AG09309 (cell line): ENCODE measurements at places on chromosomes 5 and 9.

- no peak for DNase-seq
Measured at GRCh38 chr9:4117835-4118610, 181.8 kb downstream of the GLIS3 start.

DNA sequence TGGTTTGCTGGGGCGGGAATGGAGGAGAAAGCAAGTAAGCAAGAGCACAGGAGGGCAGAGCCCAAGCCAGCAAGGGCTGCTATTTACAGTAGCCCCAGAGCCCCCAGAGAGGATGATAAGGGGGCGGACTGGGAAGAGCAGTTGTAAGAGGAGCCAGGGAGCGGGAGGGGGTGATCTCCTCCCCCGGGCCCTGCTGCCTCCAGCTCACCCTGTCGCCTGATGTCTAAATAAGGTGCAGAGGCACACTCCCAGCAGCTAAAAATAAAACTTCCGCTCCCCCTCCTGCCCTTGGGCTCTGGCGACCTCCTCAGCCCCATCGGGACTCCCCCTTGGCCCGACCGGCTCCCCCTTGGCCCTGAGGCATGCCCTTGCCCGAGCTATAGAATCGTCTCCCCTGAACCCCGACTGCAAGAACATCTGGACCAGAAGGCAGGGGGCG lies 14.4 kb upstream of the CCDC69 start:
- DNase-seq, result no peak

GRCh38 chr9:98331536-98332259 lies 76.2 kb upstream of the TBC1D2 start:
- DNase-seq, result no peak

GRCh38 chr5:177440211-177440989 lies 6.2 kb upstream of the PRR7 start:
- no peak for DNase-seq

GRCh38 chr5:376799-377325 lies 55.3 kb downstream of the AHRR start:
- DNase-seq, result no peak

DNA sequence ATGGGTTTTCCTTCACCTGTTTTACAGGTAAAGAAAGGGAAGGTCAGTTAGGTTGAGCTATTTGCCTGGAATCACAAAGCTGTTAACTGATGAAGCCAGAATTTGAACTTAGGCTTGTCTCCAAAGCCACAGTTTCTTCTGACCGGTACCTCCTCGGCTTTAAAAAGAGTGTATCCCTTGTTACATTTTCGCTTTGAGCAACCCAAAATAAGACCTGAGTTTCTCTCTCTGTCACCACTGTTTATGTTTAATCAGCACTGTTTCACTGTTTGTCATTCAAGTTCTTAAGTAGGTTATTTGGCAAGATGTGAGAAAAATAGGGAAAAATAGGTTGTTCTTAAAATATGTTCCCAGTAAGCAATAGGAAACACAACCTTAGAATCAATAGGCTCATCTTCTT lies 84.6 kb downstream of the VCAN start:
- no peak for DNase-seq

- no peak for DNase-seq
Measured at GRCh38 chr5:125452991-125453390, 706.6 kb upstream of the ZNF608 start.

GRCh38 chr5:81790336-81790735 lies 39.4 kb upstream of the SSBP2 start:
- no peak for DNase-seq

DNA sequence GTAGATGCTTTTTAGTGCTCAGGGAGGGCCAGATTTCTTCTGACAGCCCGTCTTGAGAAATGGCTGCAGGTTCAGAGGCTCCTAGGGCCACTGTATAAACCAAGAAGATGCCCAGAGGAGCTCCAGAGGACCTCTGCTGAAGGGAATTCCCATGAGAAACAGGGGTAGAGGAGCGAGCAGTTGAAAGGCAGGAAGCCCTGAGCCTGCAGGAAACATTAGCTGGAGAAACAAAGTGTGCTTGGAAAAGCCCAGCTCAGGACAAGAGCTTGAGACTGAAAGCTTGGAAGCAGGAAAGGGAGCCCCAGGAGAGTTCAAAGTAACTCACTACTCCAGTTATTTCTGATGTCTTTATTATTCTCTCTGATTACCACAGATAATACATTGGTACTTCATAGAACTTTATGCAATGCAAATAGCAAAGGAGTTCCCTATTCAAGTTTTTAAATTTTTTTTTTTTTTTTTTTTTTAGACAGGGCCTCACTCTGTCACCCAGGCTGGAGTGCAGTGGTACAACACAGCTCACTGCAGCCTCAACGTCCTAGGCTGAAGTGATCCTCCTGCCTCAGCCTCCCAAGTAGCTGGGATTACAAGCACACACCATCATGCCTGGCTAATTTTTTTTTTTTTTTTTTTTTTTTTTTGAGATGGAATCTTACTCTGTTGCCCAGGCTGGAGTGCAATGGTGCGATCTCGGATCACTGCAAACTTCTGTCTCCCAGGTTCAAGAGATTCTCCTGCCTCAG lies 16.5 kb downstream of the HBEGF start:
- no peak for DNase-seq

DNA sequence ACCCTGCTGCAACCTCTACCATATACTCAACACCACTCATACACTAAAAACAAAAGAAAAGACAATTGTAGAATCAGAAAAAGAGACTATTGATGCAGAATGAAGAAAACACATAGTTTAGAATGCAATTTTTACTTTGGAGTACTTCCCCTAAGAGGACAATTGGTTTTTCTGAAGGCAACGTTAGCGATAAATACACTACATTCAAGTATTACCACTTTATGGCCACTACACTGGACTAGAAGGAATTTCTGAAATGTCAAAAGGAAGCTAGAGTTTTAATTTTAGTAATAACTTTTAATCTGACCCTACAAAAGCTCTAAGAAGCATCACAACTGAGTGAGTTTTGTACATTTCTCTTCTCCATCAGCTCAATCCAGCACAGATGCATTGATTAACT lies 24.7 kb downstream of the PUM3 start:
- no peak for DNase-seq

DNA sequence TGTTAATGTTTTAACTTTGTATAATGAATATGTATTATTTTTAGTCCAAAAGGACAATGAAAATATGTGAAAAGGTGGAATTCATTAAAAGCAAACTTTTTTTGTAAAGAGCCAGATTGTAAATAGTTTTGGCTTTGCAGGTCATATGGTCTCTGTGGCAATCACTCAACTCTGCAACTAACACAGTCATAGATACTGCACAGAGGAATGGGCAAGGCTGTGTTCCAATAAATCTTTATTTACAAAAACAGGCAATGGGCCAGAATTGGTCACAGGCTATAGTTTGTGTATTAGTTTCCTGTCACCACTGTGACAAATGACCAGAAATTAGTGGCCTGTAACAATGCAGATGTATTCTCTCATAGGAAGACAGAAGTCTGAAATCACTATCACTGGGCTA lies 125.4 kb upstream of the PTCH1 start:
- DNase-seq, result no peak

DNA sequence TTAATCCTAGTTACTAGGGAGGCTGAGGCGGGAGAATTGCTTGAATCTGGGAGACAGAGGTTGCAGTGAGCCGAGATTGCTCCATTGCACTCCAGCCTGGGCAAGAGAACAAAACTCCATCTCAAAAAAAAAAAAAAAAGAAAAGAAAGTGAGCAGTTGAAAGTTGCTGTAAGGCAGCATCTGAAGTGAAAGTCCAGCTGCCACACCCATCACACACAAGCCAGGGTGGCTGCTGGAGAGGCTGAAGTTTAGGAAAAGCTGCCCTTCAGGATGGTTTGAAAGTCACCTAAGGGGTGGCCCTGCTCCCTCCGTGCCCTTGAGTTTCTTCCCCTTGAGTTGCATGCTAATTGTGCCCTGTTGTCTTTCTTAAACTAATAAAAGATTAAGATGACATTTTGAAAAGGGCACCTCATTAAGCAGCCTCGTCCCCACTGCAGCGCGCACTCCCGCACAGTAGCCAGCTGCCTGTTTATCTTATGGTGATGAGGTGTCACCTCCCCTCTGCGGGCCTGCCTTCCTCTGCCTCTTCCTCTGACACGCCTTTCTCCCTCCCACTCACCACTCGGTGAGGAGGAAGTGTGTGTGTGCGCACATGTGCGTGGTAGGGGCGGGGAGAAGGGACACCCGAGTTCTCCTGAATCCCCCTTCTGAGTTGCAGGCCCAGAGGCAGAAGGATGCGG lies 104.2 kb upstream of the PANK3 start:
- DNase-seq, result no peak

GRCh38 chr9:130425741-130426466 lies 18.9 kb upstream of the ASS1 start:
- DNase-seq, result no peak

- peak; percentile 92 for DNase-seq
Measured at GRCh38 chr9:88814577-88814976, 176.7 kb upstream of the S1PR3 start.

DNA sequence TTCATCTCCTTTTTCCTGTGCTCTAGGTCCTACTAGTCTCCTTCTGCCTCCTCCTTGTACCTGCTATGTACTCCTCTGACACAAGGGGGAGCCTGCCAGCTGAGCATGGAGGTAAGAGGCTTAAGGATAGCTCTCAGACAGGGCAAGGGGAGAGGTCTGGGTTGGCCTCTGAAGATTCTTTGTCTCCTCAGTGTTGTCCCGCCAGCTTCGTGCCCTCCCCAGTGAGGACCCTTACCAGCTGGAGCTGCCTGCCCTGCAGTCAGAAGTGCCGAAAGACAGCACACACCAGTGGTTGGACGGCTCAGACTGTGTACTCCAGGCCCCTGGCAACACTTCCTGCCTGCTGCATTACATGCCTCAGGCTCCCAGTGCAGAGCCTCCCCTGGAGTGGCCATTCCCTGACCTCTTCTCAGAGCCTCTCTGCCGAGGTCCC lies 3.8 kb downstream of the CREB3 start:
- DNase-seq, result peak; percentile 32

DNA sequence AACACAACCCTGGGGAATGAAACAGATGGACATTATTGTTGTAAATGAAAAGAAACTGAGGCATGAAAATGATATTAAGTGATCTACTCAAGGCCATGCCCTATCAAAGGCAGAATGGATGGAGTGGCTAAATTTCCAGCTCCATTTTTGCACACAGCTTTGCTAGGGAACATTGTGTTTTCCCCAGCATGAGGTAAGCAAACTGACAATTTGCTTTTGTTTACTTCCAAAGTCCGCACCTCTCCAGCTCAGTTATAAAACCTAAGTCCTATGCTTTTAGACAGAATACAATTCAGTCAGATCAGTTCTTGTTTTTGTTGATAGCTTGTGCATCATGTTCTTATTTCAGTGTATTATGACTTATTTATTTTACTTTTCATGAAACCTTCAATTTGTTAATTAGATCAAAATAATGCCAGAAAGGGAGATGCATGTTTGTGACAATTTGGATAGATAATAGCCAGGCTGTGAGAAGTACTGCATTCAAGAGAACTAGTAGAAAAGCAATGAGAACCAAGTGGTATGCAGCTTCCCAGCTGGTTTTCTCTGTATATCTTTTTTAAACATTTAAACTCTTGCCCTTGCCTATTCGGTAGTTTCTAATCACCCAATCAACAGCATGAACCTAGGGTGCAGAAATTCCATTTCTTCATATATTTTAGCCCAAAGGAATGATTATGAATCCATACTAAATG lies 380.8 kb downstream of the SPATA31D1 start:
- DNase-seq, result no peak

DNA sequence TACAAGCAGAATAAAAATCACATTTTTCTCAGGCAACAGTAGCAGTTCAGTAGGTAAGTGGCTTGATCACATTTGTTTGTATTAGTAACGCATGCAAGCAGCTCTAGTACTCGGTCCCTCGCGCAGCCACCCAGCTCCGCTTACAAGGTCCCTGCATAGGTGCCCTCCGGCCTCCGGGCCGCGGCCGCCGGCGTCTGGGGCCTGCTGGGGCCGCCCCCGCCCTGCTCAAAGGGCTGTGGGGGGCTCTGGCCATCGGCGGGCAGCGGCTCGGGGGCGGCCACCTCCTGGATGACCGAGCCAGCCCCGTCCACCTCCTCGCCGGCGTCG lies 50.2 kb upstream of the UBAC1 start:
- no peak for DNase-seq

- no peak for DNase-seq
Measured at GRCh38 chr5:6492934-6493333, 44.3 kb downstream of the UBE2QL1 start.

DNA sequence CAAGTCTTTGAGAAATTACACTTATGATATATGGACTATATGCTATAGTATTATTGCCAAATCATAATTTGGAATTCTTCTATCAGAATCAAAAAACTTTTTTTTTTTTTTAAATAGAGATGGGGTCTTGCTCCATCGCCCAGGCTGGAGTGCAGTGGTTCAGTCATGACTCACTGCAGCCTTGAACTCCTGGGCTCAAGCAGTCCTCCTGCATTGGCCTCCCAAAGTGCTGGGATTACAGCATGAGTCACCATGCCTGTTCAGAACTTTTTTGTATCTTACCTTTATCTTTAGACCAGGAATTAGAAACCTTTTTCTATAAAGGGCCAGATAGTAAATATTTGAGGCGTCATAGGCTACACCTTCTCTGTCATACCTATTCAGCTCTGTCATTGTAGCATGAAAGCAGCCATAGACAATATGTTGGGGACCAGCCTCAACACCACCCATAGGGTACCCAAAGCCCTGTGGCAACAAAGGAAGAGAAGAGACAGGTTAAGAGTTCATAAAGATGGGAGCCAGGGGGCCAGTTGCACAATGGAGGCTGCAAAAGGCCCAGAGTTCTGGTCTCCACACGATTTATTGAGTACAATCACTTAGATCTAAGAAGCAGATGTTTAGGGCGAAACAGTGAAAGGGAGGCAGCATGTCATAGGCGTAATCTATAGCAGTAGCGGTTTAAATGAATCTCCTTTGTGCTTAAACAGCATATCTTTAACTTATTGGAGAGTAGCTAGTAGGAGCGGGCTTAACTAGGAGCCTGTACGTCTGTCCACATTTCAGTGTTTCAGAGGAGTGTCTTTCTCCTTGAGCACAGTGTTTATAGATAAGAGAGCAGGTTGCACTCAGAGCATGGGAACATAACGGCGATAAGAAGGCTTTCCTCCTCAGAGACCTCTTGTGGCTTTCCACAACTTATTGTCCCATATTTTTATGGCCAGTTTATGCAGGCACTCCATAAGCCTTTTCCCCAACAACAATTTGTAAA lies 12.5 kb downstream of the ECM2 start:
- no peak for DNase-seq

- DNase-seq, result peak; percentile 88
Measured at GRCh38 chr9:18976709-18977531, 56.1 kb downstream of the SAXO1 start.

DNA sequence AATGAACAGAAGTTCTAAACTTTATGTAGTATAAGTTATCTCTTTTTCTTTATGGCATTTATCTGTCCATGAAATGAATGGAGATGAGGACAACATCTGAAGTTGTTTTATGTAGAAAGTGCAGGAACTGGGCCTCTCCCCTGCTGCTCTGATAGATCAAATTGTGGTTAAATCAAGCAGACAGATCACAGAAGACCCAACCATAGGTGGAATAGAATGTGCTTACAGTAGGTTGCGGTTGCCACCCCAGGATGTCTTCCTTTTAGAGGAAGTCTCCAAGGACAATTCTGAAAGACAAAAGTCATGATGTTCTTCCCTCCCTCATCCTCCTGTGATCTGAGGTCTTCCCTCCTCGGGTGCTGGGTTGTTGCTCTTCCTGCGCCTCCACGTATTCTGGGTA lies 12.9 kb downstream of the RASGRF2 start:
- DNase-seq, result no peak
